ENCODE measurements at places on chromosomes 1 and 21.

GRCh38 chr21:34890724-34891612, 158.1 kb downstream of the RUNX1 start:
- DNase-seq, result peak; percentile 52

DNA sequence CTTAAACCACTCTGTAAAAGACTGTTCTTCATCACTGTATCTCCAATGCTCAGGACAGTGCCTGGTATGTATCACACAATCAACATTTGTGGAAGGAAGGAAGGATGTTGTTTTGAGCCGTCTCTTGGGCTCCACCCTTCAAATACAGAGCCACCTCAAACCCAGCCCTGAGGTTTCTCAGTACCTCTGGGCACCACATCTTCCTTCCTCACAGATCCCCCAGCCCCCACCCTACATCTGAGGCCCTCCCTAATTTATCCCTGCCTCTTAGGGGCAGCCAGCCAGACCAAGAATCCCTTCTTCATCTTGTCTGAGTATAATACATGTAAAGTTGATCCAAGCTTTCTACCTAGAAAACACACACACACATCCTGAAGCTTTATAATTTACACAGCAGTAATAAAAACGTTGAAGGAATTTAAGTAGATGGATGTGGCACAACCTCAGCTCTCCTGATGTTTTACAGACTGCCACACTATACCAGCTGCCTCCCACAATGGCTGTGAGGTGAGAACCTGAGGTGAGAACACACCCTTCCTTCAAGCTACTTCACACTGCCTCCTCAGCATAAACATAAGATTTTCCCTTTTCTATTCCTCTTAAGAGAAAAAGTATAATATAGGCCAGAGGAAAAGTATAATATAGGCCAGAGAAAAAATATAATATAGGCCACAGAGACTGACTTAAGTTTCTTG, 48.5 kb downstream of the CDC7 start:
- DNase-seq, result no peak

DNA sequence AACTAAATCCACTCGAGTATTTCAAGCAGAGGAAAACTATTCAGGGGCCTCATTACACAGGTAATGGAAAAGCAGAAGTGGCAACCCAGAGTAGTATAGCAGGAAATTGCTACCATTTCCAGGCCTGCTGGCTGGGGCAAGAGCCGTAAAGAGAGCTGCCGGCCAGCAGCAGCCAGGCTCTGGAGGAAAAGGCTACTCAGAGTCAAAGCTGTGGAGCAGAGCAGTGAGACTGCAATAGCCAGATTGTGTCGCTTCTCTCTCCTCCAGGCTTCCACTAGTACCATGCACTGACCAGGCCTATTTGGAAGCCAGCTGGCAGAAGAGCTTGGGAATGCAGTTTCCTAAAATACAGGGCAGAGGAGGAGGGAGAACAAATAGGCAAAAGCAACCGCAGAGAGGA, 155.5 kb downstream of the OMA1 start:
- DNase-seq, result no peak

DNA sequence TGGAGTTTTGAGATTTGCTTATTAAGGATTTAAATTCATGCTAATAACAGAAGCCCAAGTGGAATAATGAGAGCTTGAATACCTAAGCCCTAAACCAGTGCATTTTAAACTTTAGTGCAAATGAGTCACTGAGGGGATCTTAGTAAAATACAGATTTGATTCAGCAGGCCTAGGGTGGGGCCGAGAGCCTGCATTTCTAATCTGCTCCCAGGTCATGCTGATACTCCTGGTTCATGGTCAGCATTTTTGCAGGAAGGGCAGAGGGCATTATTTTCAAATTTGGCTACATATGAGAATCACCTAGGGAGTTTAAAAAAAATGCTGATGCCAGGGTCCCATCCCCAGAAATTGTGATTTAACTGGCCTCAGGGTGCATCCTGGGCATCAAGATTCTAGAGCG, 39.3 kb downstream of the DNTTIP2 start:
- no peak for DNase-seq

DNA sequence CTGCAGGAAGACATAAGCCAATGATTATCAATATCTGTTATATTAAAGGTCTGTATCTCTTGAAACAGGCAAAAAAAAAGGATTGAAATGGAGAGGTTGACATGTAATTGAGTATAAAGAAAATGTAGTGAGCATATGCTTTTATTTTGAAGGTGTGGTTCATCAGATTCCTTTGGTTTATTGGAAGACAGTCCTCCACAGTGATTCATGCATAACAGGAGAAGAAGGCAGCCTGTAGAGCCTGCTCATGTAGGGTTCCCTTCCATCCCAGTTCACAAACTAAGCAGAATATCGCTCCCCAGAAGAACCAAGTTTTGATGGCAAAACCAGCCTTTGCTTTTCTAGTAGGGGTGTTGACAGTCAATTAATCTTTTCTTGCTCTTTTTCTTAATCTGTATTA, 1016.8 kb upstream of the ADGRL4 start:
- DNase-seq, result no peak

DNA sequence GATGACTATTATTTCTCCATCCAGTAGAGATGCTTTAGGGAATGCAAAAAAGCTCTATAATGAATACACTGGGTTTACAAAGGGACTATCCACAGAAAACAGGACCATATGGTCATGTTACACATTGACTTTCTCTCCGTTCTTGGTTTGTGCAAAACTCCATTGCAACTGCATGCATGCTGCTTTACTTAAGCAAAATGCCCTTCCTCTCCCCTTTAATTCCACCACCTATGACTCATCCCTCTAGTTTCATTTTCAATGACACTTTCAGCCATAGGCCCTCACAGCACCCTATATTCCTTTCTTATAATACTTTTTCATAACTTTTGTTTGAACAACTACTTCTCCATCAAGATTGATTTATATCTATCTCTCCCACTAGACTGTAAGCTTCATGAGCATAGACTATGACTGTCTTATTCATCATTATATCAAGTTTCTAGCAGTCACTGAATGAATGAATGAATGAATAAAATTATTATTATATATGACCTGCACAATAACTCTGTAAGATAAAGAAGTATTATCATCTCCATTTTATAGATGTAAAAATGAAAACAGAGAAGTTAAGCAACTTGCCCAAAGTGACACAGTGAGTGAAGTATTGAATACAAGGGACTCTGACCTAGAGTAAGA, 248.9 kb downstream of the PLPP3 start:
- peak; percentile 45 for DNase-seq

GRCh38 chr21:39911286-39912199, 44.3 kb downstream of the PCP4 start:
- no peak for DNase-seq

- no peak for DNase-seq
These were observed 39.2 kb downstream of the NSL1 start for GRCh38 chr1:212752252-212752933.

GRCh38 chr1:152374451-152374850, 14.6 kb upstream of the FLG2 start:
- DNase-seq, result no peak

GRCh38 chr1:101953623-101954022, 43.1 kb downstream of the OLFM3 start:
- no peak for DNase-seq

DNA sequence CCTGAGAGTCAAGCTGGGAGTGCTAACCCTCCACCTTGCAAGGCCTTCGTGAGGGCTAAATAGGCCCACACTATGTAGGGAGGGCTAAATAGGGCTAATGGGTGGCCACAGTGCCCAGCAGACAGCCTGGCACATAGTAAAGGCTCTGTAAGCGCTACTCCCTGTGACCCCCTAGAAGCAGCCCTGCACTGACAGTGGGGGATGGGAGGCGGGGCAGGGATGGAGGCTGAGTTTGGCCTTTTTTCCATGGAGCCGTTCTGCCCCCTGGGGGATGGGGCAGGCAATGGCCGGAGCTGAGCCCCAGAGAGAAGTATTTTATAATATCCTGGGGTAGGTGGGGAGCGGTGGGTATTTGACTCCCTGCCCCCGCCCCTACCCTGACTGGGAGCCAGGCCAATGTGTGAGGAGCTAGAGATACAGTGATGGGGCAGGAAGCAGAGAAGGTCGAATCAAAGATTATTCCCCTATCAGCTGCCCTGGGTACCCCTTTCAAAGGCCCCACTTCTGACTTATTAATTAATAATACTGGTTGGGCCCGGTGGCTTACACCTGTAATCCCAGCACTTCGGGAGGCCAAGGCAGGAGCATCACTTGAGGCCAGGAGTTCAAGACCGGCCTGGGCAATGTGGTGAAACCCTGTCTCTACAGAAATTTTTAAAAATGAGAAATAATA, 42.3 kb downstream of the LACTBL1 start:
- peak; percentile 59 for DNase-seq

GRCh38 chr1:8477166-8477982, 159.5 kb downstream of the SLC45A1 start:
- no peak for DNase-seq

GRCh38 chr1:46034601-46035516, 97.6 kb downstream of the PIK3R3 start:
- no peak for DNase-seq

DNA sequence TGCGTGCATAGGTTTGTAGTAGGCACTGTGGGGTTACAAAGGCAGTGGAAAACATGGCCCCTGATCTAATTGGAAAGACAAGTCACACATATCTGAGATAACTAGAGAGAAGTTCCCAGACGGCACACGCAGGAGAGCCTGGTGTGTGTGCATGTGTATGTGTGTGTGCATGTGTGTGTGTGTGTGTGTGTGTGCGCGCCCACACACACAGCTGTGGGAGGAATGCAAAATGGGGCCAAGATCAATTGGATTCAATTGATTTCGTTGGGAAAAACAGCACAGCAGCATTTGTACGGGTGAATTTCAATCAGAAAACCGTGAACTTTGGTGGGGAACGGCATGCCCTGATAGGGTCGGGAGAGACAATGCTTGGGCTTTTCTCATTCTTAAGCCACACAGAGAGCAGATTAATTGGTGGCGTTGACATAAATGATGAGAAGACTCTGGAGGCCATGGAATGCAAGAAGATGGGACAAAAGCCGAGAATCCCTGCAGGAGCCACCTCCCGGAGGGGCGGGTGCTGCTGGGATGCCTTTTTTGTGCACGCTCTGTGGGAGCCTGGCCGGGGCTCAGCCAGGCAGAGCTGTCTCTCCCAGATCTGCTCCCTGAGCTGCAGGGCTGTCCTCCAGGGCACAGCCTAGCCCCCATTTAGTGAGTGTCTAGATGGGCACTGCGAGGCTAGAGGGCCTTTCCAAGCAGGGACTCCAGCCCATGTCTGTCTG, 322.0 kb downstream of the CAMTA1 start:
- DNase-seq, result no peak

- DNase-seq, result no peak
These were observed 1.9 kb downstream of the EPHX1 start for GRCh38 chr1:225811622-225812487.

- no peak for DNase-seq
These were observed 71.0 kb upstream of the CYP2J2 start for GRCh38 chr1:59997479-59998115.

DNA sequence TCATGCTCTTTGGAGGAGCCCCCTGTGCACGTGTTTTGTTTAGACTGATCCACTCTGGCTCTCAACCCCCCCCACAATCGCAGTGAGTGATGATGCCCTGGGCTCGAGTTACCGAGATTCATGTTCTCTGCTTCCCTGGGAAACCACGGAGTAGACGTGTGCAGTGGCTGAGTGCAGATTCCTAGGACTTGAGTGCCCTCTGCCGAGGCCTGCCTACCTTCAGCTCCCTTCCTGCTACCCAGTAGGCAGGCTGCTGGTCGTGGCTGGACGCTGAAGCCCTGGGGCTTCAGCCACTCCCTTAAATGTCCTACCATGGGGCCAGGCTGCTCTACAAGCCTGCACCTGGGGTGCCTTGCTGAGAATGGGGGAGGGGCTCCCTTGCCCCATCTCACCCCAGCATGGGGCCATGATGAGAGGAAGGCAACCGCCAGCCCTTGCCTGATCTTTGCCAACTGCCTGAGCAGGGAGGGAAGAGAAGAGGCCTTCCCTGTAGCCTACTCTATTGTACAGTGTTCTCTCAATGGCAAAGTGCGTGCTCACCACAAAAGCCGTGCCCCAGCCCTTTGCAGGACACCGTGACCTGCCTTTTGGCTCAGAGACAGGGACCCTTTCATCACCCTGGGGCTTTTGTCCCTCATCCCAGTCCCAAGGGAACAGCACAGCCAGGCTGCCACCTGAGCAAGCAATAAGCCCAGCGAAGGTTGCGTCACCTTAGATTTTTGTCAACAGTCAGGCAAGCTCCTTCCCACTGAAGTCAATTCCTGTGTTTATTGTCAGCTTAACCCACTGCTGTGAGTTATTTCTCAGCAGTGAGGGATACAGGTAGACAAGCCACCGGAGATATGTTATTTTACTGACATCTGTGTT, 4.1 kb upstream of the GRIK3 start:
- DNase-seq, result peak; percentile 52

- peak; percentile 66 for DNase-seq
These were observed 29.8 kb downstream of the MAPKAPK2 start for GRCh38 chr1:206714331-206715058.

GRCh38 chr1:223137455-223138085, 5.5 kb downstream of the TLR5 start:
- peak; percentile 59 for DNase-seq

GRCh38 chr1:54323324-54323739, 82.9 kb downstream of the SSBP3 start:
- DNase-seq, result peak; percentile 65

DNA sequence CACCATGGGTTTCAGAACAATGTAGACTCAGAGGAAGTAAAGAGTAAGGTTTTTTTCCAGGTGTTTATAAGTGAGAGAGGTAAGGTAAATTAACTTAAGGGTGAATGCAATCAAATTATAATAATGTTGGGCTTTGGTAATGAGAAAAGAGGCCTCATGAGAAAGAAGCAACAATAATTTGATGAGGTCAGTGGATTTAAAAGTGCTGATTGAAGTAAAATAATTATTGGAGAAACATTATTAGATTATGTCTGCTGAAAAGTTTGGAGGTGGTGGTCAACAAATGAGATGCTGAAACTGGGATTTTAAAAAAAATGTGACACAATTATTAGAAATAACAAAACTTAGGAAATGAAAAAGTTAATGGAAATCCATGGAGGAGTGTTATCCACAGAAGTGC, 187.4 kb upstream of the BRINP3 start:
- DNase-seq, result no peak

DNA sequence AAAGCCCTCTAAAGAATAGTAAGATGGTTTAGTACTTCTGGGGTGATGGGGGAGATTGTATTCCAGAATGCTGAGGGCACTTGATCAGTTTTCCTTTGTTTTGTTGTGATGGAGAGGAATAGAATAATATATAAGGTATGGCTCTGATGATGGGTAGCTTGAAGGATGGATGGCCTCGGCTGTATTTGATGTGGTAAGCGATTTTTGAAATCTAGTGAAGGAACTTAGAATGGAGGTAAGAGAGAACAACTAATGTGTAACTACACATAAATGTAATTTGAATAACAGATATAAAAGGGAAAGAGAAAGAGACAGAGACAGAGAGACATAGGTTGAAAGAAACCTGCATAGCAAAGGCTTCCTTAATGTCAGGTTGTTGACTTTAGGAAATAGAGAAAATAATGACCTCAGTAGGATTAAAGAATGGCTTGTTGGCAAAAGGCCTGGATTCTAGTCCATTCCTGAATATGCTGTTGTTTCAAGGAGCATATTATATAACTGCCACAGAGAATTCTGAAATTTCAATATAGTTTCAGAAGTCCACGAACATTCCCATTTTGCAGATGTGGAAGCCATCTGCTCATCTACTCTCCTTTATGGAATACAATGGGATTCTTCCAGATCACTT, 58.7 kb downstream of the NIBAN1 start:
- no peak for DNase-seq

GRCh38 chr21:41222247-41223068, 54.5 kb downstream of the BACE2 start:
- no peak for DNase-seq

- no peak for DNase-seq
These were observed 8.2 kb upstream of the CREG1 start for GRCh38 chr1:167561753-167562152.

Measured in hepatocyte (in vitro differentiated cells).